Inflammatory macrophage (primary cell): ENCODE measurements at places on chromosomes 4 and X.

GRCh38 chr4:87423317-87424098 lies 1.1 kb downstream of the NUDT9 start:
- no peak for DNase-seq

- no peak for DNase-seq
Observed at GRCh38 chrX:81338924-81339323, 137.0 kb downstream of the SH3BGRL start.

DNA sequence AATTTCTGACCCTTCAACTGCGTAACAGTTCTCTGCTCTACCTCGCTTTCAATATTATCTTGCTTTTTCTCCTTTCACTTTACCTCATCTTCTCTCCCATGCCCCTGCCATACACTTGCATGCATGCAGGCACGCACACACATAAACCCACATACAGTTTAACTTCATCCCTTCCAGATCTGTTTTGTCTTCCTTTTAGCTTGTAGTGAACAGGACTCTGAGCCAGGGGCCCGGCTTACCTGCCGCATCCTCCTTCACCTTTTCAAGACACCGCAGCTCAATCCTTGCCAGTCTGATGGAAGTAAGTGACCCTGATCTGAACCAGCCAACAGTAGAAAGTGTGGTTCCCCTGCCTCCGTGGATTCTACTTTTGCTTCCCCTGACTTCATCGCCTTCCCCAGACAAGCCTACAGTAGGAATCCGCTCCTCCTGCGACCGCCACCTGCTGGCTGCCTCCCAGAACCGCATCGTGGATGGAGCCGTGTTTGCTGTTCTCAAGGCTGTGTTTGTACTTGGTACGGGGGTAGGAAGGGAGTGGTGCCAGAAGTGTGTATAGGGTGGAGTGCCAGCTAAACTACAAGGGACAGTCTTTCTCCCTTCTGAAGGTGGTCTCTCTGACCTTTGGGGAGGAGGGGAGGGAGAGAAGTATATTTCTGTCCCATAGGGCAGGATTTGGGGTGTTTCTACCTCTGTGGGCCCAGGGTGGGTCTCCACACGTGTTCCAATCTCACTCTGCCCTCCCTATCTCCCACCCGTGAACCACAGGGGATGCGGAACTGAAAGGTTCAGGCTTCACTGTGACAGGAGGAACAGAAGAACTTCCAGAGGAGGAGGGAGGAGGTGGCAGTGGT lies 10.7 kb downstream of the MED12 start:
- DNase-seq: peak; percentile 64

DNA sequence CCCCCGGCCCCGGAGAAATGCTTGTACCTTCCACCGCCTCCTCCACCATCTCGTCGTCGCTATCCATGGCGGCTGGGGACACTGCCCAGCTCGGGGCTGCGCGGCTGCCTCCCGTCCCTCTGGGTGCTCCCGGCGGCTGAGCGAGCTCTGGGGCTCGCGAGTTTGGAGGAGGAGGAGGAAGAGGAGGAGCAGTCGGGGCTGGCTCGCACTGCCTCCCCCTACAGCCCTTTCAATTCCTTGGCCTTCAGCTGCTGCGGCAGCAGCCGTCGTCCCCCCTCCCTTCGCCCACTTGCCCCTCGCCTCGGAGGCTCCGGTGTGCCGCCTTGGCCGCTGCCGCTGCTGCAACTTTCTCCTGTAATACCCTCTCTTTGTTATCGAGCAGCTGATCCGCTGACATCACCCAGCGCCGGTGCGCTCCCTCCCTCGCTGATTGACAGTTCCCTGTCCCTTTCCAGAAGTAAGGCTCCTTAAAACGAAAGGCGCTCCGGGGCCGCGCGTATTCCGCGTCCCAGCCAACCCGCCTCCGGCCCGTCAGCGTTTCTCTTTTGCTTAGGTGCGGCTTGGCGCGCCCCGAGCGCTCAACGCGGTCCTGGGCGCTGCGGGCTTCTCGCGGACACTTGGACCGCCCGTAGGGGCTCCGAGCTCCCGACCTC lies at the start of gene SETD7:
Gene SETD7 (minus strand): TSS at position 149 of the 653 bp plus-strand sequence. CDS start 82 bp downstream, at position 67.
- DNase-seq: peak; percentile 74

GRCh38 chrX:64427787-64428186 lies 32.5 kb upstream of the MTMR8 start:
- no peak for DNase-seq

- no peak for DNase-seq
Observed at GRCh38 chr4:100348473-100348872, 158.2 kb upstream of the DDIT4L start.

GRCh38 chrX:155767051-155767875 lies 113.9 kb upstream of the VAMP7 start:
- DNase-seq: no peak

DNA sequence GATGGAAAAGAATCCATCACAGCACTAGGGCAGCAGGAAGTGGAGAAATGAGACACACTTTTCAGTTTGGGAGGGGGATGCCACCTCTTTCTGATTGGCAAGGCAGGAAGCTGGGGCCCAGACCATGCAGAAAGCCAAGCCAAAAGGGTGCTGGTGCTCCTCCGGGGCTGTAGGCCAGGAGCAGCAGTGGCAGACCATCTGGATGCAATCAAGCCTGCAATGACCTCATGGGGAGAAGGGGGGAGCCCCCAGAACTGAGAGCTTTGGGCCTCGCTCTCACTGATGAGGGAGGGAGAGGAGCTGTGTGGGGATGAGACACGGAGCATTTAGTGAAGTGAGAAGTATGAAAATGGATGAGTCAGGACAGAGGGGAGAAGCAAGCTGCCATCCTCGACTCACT lies 141.3 kb upstream of the NALF2 start:
- DNase-seq: no peak

GRCh38 chr4:189204616-189205015 lies 736.1 kb upstream of the FRG1 start:
- no peak for DNase-seq

DNA sequence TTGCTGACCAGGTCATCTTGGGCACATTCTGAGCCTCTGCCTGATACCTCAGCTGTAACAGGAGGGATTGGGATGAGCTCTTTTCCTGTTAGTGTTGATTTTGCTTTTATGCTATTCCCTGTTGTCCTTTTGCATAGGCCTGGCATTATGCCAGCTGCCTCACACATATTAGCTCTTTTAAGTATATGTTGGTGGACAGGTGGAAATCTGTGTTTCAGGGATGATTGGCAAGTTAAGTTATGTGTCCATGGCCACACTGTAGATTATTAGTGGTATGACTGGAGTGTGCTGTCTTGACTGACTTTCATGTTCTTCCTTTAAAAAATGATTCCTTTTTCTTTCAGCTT lies 28.9 kb downstream of the NSD2 start:
- DNase-seq: no peak

DNA sequence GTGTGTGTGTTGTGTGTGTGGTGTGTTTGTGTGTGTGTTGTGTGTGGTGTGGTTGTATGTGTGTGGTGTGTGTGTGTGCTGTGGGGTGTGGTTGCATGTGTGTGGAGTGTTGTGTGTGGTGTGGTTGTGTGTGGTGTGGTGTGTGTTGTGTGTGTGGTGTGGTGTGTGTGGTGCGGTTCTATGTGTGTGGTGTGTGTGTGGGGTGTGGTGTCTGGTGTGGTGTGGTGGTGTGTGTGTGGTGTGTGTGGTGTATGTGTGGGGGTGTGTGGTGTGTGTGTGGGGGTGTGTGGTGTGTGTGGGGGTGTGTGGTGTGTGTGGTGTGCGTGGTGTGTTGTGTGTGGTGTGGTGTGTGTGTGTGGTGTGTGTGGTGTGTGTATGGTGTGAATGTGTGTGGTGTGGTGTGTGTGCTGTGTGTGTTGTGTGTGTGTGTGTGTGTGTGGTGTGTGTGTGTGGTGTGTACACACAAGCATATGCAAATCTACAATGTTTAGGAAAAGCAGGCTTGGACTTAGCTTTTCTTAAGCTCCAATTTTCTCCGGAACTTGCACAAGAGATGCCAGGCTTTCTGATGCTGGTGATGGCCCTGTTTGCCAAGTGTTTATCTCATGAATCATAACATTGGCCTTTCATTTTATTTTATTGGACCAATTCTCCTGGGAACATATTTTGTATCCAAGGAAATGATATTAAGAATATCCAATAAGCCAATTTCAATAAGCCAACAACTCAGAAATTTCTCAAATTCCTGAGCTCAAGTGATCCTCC lies 148.7 kb downstream of the SPATA18 start:
- no peak for DNase-seq

DNA sequence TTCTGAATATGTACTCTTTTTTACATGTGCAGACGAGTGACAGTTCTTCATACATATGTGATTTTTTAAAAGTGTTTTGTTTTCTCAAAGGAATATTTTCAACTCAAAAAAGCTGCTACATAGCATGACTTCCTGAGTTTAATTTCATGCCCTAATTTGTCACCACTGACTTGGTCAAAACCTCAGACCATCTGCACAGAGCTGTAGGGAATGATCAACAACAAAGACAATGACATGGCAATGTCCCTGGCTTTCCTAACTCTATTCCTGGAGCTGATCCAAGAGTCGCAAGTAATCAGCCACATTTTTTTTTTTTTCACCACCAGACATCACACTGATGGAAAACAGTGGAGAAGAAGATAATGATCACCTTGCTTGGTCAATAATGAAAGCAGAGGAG lies 97.7 kb downstream of the TMA16 start:
- peak; percentile 51 for DNase-seq

GRCh38 chrX:98028691-98029090 lies 1145.0 kb downstream of the RPA4 start:
- DNase-seq: no peak

- no peak for DNase-seq
Observed at GRCh38 chr4:125316791-125317524, 2.2 kb downstream of the FAT4 start.

- no peak for DNase-seq
Observed at GRCh38 chr4:146282657-146283056, 68.3 kb downstream of the REELD1 start.

DNA sequence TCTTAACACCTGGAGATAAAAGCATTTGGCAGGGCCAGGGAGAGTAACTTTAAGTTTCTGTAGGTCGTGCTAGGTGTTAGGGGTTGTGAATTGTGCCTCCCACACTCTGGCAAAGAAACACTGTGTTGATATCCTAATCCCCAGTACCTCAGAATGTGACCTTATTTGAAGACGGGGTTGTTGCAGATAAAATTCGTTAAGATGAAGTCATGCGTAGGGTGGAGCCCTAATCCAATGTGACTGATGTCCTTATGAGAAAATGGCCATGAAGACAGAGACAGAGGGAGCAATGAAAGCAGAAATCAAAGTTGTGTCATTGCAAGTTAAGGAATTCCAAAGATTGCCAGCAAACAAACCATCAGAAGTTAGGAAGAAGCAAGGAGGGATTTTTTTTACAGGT lies 40.5 kb upstream of the BBS12 start:
- no peak for DNase-seq

- DNase-seq: no peak
Observed at GRCh38 chr4:123826896-123827295, 430.3 kb downstream of the SPRY1 start.

DNA sequence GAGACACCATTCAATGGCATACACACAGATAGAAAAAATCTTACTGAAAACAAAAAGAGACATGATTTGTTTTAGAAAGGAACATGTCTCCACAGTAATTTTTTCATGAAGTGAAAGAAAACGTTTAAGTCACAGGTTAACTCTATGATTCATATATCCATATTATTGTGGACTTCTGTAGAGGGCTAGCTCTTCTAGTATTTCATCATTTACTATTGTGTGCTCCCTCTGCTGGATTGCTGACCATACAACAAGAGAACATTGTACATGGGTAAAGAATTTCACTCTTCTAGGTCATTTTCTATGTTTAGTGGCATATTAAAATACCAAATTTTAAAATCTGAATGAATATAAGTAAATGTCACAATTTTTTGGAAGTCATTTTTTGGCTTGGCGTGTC lies 91.8 kb upstream of the POU3F4 start:
- DNase-seq: no peak

DNA sequence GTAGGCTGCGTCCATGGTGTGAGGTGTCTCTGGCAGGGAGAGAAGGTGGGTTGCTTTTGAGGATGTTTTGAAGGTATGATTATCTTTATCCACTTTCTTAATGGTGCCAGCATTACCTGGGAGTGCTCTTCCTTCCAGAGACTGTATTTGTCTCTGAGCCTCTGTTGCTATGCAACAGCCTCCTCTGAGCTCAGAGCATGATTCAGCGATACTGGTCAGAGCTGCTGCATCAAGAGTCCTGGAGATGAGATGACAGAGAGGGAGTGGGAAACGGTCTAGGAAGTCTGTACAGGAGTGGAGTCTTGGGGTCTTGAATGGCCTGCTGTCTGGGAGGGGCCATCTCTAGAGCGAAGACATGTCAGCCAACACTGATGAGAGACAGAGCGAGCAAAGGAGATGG lies 104.4 kb upstream of the RAB40AL start:
- DNase-seq: no peak

DNA sequence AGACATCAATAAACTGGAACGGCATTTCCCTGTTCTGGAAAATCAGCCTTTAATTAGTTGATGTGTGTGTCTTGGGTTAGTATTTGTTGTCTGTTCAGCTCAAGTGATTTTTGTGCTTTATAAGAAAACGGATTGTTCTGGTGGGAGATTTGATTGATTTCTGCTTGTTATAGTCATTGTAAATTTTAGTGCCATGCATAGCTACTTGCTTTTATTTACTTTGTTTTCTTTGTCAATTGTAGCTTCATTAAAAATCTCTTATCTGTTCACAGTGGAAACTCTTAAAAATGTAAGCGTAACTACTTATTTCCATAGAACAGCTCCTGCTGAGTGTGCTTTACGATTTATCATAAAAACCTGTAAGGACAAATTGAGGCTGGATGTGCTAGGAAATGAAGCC lies 253.2 kb downstream of the TENM3 start:
- no peak for DNase-seq

DNA sequence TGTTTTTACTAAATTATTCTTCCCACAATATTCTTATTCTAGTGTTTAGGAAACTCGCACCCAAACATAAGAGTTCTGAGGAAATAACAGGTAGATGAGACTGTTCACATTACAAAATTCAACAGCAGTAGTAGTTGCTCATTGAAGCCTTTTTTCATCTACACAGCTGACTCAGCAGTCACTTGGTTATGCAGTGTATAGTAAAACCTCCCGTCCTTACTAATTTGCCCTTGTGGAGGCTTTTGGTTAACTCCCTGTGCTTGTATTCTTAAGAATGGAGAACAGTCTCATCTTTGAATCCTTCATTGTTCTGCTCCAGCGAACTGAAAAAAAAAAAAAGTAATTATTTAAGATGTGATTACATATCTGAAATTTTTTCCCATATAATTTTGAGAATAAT lies 1716.6 kb downstream of the PCDH7 start:
- DNase-seq: no peak

DNA sequence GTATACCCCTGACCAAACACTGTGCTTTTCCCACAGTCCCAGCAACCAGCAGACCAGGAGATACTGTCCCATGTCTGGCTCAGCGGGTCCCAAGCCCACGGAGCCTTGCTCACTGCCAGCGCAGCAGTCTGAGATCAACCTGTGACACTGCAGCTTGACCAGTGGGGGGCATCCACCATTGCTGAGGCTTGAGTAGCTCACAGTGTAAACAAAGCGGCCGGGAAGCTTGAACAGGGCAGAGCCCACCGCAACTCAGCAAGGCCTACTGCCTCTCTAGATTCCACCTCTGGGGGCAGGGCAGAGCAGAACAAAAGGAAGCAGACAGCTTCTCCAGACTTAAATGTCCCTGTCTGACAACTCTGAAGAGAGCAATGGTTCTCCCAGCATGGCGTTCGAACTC lies 58.1 kb downstream of the SLC10A6 start:
- DNase-seq: no peak
